ENCODE measurements at places on chromosomes 2 and 18.
A peak's percentile ranks its signal among the peaks of the same experiment; 100 is the strongest.

- peak; percentile 2 for DNase-seq
These were observed 25.9 kb downstream of the ENOSF1 start for GRCh38 chr18:686339-687111.

DNA sequence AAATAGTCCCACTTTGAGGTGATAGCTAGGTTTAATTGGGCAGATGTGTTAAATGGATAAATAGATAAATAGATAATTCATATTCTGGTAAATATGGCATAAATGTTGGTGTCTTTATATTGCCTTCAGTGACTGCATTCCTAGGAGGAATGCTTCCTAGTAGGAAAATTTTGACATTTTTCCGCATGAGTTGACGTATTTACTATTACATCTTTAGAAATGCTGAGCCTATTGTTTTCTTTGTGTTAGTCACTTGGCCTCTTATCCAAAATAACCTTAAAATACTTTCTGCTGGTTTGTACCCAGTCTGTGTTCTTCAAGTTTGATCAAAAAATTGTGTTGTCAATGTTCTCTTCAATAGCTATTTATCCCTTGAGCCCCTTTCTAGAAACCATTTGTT lies 495.6 kb upstream of the ZEB2 start:
- no peak for DNase-seq

DNA sequence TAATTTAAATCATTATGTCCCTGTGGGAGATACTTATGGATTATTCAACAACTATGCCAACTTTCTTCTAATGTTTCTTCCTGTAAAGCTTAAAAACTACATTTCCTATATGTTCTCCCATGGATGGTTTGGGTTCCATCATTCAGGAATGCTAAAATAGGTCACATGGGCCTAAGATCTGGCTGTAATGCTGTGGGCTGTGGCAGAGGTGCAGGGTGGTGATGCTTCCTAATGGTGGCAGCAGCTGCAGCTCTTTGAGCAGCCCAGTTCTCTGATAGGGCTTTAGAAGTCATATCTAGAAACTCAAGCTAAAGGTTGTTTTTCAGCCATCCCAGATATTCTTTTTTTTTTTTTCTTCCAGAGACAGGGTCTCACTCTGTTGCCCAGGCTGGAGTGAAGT lies 266.1 kb downstream of the ZNF385B start:
- no peak for DNase-seq

DNA sequence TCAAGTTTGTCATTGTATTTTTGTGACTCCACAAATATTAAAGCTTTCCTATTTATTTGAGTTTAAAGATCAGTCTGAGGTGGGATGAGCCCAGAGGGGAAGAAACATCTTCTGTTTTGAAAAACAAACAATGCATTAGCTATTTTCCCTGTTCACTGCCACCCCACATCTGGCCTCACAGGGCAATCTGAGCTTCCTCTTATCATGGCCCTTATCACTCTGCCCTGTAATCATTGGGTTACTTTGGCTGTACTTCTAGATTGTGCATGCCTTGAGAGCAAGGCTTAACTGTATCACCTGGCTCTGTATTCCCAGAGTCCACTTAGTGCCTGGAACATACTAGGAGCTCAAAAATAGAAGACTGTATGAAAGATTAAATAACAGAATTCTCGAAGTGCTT lies 241.6 kb upstream of the NT5C1B start:
- no peak for DNase-seq

DNA sequence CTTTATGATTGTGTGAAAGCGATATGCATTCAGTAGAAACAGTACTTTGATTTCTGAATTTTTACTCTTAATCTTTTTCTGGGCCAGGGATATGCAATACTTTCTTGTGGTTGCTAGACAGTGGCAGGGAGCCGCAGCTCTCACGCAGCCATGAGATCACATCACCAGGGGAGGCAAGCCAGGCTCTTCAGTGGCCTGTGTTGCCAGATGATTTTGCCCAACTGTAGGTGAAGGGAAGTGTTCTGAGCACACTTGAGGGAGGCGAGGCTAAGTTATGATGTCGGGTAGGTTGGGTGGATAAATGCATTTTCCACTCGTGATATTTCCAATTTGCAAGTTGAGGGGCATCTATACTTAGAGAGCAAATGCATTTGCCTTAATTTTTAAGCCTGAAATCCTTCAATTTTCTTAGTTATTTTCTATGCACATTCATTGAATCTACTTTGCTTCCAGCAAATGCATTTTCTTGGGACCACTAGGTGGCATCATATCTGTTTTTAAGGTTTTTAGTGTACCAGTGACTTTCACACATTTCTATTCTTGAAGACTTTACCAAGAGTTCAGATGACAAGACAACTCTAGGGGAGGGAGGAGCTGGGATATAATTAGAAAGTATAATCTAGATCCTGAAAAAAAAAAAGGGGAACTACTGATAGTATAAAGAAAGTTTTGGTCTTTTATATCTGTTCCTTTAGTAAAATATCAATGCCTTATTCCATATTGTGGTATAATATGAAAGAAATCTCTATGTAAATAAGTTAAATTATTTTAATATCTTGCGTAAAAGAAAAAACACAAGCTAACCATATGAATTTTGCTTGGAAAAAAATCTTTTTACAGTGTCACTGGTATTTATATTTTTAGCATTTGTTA lies 643.3 kb downstream of the SOCS6 start:
- DNase-seq = no peak

- no peak for DNase-seq
These were observed 31.4 kb downstream of the MYO5B start for GRCh38 chr18:50163505-50163904.

GRCh38 chr2:224156436-224156835 lies 117.3 kb upstream of the SERPINE2 start:
- no peak for DNase-seq

DNA sequence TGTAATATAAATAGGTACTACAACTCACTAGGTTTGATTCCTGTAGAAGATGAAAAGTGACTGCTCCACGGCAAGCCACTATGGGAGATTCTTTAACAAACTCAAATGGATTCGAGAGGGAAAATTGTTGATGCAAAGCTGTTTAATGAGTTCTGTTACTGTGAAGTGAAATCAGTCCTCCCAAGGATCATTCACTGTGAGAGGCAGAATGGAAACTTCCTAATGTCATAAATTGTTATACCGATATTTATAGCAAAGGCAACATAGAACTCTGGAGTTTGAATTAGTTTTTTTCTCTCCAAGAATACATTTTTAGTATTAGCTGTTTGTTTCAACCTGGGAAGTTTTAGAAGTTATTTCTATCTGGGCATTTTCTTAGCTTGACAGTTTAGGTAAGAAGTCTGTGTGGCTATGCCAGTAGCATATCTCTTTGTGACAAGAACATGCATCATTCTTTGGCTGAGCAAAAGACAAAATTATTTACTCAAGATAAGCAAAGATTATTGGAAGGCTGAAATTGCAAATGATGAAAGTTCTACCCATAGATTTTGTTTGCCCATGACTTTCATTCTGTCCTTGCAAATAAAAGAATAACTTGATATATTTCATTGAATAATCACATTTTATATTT lies 979.7 kb downstream of the DPP10 start:
- no peak for DNase-seq

- DNase-seq = no peak
These were observed 34.9 kb downstream of the SMAD7 start for GRCh38 chr18:48915626-48916425.

GRCh38 chr2:199303728-199304177 lies 154.0 kb downstream of the SATB2 start:
- no peak for DNase-seq

- DNase-seq = no peak
These were observed 510.7 kb downstream of the RIT2 start for GRCh38 chr18:42604820-42605219.

DNA sequence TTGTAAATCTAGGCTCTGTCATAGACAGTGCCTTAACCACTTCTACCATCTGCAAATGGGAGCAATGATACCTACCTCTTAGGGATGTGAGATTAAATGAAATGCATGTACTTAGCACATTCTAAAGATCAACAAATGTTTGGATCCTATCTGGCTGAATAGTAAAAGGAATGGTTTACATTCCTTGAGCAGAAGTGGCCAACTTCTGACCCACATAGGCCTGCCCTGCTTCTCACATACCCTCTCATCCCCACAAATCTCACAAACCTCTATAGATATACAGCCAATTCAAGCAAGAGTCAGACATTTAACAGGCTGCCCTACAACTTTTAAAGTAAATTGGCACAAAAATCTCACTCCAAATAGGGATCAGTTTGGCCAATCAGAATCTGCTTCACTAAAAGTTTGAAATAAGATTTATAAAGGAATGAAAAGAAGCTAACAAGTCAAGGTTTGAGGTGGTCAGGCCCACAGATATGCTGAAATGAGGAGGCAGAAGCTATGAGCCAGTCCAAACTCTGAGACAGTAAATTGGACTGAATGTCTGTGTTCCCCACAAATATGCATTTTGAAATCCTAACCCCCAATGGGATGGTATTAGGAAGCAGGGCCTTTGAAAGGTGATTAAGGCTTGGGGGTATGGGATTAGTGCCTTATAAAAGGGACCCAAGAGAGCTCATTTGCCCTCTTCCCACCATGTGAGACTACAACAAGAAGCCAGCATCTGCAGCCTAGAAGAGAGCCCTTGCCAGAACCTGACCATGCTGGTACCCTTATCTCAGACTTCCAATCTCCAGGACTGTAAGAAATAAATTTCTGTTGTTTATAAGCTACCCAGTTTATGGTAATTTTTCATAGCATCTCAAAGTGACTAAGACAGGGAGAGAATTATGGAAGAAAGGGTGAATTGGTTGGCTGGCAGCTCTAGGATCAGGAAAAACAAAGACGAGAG lies 227.8 kb upstream of the RBMS1 start:
- DNase-seq = no peak

- no peak for DNase-seq
These were observed 7.3 kb upstream of the ARHGAP15 start for GRCh38 chr2:143121957-143122356.

- no peak for DNase-seq
These were observed 681 bp upstream of the ROCK2 start for GRCh38 chr2:11344956-11345677.

DNA sequence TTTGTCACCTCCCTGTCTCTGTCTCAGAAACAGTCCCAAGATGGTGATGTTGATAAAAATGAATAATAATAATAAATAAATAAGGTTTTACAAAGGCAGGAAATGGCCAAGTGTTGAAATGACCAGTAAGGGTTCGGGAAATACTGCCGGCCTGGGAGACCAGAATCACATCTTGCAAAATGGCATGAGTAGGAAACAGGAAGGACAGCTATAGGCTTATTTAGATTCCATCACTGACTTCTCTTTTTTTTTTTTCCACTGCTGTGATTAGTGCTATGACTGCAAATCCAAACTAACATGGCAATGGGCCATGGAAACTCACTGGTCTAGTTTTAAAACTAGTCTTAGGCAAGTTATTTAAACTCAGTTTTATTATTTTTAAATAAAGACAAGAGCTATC lies 60.6 kb downstream of the SCN1A start:
- DNase-seq = no peak

DNA sequence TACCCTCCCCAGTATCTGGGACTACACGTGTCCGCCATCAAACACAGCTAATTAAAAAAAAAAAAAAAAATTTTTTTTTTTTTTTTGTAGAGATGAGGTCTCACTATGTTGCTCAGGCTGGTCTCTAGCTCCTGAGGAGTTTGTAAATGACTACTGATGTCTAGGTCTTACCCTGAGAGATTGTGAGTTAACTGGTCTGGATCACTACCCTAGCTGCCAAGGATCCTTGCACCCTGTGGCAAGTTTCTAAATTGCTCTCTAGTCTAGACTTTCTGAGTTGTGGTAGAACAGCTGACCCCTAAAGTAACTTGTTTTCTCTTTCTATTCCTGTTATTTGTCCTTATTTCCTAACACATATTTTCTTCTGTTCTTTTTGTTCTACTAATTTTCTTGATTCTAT lies 44.5 kb downstream of the ABHD3 start:
- no peak for DNase-seq

- DNase-seq = peak; percentile 18
These were observed 1.5 kb upstream of the UGP2 start for GRCh38 chr2:63840081-63840784.

DNA sequence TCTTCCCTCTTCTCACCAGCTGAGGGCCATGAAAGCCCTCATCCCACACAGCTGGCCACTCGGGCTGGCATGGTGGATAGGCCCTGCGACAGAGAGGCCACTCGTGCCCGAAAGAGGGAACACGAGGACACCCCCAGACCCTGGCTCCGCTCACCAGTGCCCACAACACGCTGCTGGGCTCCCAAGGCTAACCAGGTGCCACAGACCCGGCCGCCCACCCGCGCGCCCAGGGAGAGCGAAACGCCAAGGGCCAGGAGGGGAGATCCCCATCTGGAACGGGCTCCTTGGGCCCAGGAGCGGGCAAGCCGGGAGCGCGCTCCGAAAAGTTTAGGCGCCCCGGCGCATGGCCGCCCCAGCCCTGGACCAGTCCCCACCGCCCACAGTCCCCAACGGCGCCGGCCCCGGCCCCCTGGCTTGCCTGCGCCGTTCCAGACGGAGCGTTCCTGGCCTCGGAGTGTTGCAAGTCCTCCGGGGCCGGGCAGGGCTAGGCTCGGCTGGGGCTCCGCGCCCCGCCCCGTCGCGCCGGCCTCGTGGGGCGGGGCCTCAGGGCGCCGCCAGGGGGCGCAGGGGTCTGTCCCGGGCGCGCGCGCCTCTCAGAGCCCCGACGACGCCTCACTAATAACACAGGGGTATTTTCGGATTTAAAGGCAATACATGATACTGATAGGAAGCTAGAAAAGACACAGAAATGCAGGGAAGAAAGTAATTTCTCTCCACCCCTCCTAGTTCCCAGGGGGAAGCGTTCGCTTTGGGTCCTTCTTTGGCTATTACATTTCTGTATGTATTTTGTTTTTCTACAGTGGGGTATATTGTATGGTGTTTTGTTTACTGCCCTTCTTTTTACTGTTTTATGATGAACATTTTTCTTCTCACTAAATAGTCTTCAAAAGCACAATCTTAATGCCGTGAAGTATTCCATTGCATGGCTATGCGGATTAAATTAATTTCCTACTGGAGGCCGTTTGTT lies at the start of gene TMBIM1:
TMBIM1 (minus strand) TSS at position 456 of the 967 bp plus-strand sequence. CDS start 10,362 bp downstream, outside the sequence.
- no peak for DNase-seq

DNA sequence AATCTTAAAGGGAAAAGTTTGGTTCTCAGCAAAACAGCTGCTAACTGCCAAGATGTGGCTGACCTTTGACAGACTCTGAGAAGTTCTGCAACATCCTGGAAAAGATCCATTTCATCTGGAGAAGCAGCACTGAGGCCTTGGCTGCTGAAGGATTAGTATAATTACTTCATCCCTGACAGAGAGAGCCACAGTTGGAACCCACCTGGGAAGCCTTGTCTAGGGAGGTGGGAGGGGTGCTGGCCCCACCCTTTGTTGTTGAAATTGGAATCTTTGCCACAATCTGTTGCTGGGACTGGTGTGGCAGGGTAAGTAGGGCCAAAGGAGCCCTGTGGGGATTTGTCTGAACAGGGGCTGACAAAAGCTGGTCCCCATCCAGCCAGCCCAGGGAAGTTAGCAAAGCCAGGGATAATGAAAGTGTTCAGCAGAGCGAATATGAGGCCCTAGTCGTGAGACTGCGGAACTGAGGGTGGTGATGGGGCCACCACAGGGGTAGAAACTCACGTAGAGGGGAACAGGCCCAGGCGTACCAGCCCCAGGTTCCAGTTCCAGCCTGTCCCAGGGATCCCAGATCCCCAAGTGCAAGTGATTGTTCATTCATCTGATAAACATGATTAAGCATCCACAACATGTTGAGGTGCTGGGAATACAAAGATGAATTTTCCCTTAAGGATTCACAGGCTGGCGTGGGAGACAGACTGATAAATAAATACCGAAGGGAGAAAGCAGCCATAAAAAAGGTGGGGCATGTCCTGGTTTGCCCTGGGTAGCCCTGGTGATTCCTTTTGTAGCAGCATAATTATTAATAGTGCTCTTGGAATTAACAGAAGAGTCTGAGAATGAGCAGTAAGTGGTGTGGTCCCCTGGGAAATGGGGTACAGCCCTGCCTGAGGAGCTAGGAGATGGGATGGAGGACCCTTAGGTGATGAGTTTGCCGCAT lies 60.0 kb downstream of the MYO1B start:
- no peak for DNase-seq

- no peak for DNase-seq
These were observed 239.7 kb upstream of the TNP1 start for GRCh38 chr2:217099561-217099960.
